ENCODE measurements at places on chromosomes 7 and 10.

GRCh38 chr10:102781921-102782557 lies 38.3 kb downstream of the WBP1L start:
- peak; percentile 66 for DNase-seq

DNA sequence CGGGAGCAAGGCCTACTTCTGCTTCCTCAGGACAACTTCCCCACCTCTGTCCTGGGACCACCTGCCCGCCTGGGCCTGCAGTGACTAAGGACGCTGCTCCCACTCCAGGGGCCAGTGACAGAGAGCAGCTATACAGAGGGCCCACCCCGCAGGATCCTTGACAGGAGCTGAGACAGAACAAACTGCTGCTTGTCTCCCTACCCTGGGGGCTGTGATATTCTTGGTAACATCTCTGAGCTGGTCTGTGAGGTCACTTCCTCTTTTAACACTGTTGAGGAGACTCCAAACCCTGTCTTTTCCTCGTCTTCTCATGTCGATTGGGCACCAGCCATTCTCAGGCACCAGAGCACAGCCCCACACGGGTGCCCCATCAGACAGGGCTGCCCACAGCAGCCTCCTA lies 6.9 kb upstream of the MRPS24 start:
- no peak for DNase-seq

DNA sequence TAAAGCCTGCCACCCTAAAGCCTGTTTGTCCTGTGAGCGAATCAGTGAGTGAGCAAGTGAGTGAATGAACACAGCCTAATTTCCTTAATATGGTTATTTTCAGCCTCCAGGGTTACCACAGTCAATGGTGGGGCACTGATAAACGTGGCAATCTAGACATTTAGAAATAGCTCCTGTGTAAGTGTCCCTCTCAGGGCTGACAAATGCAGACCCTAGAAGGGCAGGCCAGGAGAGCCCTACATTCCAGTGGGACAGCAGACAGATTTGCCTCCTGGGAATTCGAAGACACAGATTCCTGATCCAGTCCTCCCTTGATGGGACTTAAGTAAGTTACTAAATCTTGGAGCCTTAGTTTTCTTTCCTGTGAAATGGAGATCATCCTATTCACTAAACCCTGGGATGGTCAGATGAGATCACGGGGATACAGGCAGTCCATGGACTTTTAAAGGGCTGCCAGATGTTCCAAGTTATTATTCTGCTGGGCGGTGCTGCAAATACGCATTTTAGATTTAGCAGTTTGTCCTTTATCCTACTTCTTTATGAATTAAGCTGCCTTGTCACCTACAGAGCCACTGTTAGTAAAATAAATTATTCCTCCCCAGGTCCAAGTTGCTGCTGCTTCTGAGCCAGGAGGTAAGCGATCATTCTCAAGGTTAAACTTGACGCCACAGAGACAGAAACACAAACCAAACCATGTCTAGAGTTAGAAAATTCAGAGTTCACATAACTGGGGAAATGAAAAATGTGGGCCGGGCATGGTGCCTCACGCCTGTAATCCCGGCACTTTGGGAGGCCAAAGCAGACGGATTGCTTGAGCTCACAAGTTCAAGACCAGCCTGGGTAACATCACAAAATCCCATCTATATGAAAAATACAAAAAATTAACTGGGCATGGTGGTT lies 54.8 kb upstream of the TM9SF3 start:
- DNase-seq = no peak

DNA sequence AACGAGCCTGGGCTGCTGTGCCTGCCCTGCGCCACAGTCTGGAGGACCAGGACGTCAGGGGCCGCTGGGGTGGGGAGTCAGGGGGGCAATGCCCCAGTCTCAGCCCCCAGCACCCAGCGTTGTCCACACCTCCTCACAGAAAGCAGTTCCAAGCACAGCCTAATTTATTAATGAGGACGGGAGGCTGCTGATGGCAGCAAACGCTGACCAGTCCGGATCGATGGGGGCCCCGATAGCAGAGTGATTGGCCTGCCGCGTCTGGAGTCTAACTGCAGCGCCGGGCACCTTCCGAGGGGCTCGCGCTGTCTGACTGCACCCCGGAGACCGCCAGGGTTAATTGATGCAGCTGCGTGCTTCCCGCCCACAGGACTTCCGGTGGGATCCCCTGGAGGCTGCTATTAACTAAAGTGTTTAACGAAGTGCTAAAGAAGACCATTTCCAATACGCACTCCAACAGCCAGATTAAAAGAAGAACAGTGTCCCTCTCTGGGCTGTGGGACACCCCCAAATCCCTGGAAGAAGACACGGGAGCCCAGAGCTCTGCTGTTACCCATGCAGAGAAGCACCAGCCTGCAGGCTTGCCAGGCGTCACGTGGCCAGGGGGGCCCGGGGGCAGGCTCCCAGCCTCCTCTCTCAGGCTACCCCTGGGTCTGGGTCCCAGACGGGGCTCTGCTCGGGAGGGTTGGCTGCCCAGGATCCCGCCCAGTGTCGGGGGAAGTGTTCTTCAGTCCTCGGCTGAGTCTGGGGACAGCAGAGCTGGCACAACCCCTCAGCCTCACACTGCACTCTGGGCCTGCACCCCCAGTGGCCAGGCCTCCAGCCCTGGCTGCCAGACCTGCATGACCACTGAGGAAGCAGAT lies 63.8 kb downstream of the MICALL2 start:
- DNase-seq = no peak

- DNase-seq = no peak
These were observed 3.8 kb downstream of the NUDCD3 start for GRCh38 chr7:44486693-44487092.

- DNase-seq = peak; percentile 88
These were observed 305.6 kb upstream of the FZD1 start for GRCh38 chr7:90958647-90959046.

DNA sequence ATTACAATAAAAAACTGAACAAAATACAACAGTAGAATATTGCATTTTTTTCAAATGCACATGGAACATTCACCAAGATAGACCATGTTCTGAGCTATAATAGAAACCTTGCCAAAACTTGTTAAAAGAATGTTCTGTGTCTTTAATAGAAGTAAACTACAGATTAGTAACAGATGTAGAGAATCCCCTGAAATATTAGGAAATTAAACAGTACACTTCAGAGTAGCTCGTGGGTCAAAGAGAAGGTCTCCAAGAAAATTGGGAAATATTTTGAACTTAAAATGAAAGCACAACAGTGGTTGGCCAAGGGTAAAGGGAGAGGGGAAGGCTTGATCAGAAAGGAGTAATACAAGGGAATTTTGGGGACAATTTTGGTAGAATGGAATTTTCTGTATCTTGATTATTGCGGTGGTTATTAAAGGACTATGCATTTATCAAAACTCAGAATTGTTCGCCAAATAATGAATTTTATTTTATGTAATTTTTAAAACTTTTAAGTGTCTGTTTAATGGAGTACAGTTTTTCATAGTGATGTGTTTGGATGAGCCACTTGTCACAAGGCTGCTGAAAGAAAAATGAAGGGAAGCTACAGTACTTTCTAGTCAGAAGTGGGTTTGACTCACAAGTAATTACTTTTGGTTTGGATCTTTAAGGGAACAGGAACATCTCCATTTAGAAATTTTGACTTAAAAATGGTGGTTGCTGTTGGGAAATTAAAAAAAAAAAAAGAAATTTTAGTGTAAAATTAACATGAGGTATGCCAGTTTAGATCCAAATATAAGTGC lies 10.2 kb downstream of the PLEKHA8 start:
- DNase-seq = no peak

GRCh38 chr10:33506838-33507661 lies 172.6 kb upstream of the NRP1 start:
- peak; percentile 17 for DNase-seq

DNA sequence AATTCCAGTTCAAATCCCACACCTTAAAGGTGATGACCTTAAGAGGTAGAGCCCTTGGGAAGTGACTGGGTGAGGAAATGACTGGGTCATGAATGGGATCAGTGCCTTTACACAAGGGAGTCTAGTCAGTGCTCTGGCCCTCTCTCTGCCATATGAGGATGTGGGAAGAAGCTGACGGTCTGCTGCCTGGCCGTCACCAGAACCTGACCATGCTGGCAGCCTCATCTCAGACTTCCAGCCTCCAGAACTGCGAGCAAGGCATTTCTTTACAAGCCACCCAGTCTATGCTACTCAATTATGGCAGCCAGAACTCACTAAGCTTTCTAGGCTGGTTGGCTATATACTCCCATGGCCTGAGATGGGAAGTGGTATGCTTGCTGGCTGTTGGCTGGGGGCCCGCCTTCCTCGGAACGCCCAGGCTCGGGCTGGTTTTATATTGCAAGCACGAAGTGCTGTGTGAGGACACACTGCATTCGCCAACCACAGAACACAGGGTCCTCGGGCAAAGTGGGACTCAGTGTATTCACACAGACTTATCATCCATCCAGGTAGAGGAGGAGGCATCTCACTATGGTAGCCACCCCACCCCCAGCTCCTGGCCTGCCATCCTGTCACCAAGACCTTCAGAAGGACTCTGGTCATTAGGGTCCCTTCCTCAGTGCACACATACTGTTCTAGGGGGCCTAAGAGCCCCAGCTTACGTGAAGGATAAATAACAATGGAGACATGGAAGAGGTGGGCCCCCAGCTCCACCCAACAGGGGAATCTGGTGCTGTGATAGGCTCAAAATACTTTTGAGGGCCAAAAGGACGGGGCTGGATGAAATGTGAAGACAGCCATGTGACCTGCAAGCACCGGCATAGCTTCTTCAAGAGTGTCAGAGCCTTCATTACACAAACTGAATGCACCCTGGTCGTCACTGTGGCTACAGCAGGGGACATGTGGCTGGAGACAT lies 49.0 kb downstream of the ZRANB1 start:
- no peak for DNase-seq

DNA sequence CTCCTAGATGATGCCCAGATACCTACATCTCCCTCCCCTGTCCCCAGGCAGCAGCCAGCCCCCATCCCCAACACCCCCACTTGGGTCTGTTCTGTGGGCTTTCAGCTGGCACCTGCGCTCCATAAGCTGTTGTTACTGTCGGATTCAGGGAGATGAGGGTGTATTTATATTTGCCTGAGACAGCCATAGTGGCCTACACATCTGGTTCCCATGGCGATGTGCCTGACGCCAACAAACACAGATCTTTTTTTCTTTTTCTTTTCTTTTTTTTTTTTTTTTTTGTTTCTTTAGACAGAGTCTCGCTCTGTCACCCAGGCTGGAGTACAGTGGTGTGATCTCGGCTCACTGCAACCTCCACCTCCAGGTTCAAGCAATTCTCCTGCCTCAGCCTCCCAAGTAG lies 73.1 kb downstream of the CLIP2 start:
- no peak for DNase-seq

GRCh38 chr10:133261726-133262325 lies 14.8 kb downstream of the ADAM8 start:
- peak; percentile 44 for DNase-seq

DNA sequence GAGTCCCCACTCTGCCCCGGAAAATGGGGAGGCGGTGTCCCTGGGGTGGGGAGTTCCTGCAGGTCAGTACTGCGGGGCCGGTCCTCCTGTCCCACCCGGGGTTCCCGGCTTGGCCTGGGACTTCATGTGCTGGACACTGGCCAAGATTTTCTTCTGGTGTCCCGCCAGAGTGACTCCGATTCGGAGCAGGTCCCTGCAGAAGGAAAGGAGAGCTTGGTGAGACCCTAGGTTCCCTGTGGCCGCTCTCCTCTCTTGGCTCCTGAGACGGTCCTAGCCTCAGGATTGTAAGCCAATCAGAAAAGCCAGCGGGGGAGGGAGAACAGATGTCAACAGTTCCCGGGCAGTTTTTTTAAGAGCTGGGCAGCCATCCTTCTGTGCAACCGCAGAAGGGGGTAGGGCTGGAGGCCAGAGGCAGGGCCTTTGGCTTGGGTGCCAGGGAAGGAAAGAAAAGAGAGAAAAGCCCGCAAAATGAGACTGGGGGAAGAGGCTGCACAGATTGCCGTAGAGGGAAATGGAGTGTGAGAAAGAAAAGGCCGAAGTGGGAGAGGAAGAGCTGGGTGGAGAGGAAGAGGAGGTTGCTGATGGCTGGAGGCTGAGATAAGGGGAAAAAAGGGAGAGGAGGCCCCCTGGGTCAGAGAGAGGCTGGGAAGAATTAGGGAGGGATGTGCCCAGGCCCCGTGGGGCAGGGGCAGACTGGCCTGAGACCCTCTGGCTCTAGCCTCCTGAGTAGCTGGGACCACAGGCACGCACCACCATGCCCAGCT lies 23.7 kb downstream of the EPHB4 start:
- peak; percentile 88 for DNase-seq

DNA sequence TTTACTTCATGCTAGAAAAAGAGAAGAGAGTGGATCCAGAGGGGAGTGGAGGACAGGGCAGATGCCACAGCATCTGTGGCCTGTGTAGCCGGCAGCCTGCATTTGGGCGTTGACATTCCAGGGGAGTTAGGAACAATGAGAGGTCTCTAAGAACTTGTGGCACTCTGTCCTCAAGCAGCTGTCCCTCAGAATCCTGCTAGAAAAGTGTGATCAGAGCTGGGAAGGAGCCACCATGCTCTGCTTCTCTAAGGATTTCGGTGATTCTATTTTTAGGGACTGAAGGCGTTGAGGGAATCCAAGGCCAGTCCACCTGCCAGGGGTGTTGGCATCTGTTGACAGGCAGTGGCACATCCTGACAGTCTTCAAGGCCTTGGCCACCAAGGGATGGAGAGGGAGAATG lies 7.6 kb downstream of the LRIT2 start:
- DNase-seq = no peak

- no peak for DNase-seq
These were observed 430.5 kb upstream of the GALNT17 start for GRCh38 chr7:70701477-70701876.

GRCh38 chr7:114070246-114070645 lies 151.4 kb upstream of the PPP1R3A start:
- no peak for DNase-seq

DNA sequence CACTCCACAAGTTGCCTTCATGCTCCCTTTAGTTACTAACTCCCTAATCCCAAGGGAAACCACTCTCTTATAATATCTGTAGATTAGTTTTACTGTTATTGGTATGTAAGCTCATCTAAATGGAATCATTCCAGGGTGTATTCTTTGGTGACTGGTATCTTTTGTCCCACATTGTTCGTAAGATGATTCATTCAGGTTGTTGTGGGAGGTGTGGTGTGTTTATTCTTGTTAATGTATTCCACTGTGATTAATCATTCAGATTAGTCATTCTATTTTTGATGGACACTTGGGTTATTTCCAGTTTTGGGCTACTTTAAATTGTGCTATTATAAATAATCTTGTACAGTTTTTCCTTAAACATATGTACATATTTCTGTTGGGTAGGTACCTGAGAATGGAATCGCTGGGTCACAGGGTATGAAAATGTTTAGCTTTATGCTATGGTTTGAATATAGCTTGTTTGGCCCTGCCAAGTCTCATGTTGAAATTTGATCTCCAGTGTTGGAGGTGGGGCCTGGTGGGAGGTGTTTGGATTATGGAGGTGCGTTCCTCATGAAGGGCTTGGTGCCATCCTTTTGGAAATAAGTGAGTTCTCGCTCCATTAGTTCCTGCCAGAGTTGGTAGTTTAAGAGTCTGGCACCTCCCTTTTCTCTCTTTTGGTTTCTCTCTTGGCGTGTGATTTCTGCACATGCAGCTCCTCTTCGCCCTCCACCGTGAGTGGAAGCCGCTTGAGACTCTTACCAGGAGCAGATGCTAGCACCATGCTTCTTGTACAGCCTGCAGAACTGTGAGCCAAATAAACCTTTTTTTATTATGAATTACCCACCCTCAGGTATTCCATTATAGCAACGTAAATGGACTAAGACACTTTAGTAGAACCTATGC lies 13.8 kb downstream of the BTRC start:
- DNase-seq = peak; percentile 52
